Memory B cell (primary cell): ENCODE measurements at places on chromosomes 7 and 10.
A peak's percentile ranks its signal among the peaks of the same experiment; 100 is the strongest.

- no peak for DNase-seq
These were observed 79.6 kb downstream of the ANKRD7 start for GRCh38 chr7:118304100-118304499.

DNA sequence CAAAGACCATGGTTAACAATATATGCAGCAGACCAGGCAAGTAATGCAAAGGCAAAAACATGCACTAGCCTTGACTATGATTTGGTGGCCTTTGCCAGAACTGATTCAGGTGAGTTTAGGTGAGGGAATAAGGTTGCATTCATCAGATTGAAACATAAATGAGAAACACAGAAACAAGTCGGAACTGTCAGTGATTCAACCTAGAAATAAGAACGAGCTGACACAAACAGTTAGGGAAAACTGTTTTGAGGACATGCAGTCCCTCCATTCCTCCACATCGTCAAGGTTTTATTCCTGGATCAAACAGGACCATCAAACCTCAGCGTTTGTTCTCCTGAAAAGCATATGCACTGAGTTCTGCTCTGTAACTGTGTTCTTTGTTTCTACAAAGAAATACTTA is 1.8 kb downstream of the ZNF248 start:
- DNase-seq: no peak

DNA sequence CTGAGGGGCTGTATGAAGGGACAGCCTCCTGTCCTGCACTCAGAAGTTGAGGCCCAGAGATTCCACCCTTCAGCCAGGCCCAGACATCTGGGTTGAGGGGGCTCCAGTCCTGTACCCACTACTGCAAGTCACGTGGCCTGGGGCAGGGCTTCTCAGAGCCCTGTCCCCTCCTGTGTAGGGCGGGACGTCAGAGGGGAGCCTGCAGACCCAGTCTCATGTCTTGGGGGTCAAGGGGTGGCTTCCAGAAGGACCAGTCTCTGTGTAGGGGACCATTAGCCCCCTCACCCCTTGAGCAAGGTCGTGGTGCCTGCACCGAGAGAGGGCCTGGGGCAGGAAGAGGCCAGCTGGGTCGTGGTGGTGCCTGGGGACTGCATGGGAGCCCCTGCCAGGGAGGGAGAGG is 593 bp upstream of the PILRA start:
- DNase-seq: no peak

DNA sequence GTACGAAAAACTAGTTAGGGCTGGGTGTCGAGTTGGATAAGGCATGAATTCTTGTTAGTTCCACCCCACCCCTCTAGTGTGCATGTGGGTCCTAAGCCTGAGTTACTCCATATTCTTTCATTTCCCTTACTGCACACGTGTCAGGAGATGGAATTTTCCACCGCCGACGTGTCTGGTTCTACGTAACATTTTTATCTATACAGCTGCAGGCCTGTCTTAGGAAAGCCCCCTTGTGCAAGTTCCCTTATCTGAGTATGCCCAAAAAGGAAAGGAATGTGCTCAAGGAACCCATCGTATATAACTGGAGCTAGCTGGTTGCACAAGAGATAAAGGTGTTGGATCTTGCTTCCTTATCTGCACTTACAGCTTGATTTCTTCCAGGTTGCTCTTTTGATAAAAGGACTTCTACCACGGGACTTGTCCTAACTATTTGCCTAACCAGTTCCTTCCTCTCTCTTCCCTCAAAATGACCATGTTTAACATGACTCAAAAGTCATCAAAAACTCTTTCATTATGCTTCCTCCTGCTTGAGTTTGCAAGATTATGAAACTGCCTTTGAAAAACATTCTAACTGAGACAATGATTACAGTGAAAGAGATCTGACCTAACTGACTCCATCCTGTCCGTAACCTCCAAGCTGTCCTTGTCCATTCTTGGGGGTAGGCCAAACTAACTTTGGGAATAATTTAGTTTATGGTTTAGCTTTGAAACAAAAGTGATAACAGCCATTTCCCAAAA is 181.4 kb downstream of the AKR1D1 start:
- no peak for DNase-seq

DNA sequence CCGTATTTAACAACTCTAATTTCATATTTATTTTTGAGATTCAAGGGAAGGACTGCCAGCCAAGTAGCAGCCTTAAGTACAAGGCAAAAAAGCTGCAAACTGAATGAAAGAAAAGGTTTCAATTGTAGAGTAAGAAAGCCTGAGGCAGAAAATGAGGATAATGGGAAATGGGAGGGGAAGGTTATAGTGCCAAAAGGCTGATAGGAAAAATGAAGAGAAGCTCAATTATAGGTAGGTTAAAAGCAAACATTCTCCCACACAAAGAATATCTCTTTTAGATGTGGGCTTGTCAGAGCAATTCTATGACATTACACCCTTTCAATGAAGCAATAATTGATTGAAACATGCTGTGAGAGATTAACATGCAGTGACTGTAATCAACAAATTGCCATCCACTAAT is 175.3 kb downstream of the RAPGEF5 start:
- no peak for DNase-seq

DNA sequence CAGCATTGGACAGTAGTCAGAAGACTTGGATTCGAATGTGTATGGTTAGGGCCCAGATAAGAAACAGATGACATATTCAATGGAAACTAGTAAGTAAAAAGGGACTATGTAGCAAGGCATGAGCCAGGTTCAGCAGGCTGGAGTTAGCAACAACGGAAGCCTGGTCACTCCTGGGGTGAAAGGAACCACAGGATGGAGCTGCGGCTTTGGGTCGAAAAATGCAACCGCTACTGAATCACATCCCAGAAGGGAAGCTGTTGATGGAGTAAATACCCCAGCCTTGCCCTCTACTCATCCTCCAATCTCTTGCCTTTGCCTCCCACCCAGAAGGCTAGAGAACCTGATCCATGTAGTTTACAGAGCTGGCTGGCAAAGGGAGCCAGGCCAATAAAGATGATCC is 37.5 kb upstream of the EGR2 start:
- DNase-seq: no peak

DNA sequence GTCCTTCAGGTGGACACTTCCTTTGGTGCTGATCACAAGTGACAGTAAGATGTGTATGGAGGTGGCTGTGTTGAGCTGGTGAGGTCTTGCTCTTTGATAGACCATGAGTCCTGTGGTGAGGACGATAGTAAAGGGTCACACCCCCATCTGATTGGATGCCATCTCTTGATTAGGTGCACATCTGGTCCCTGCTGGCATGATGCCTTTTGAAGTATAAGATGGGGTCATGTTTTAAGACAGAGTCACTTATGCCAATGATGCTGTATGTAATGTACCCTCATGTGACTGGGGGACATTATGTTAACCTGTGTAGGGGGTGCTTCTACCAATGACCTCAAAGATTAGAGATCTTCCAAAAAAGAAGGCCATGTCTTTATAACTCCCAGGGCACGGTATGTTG is 644.6 kb downstream of the ACTR3B start:
- no peak for DNase-seq

- DNase-seq: no peak
These were observed 13.5 kb upstream of the STK17A start for GRCh38 chr7:43569424-43569823.

GRCh38 chr10:22053048-22053447 is 49.5 kb upstream of the DNAJC1 start:
- no peak for DNase-seq

- no peak for DNase-seq
These were observed 49.4 kb upstream of the BET1 start for GRCh38 chr7:94053532-94053931.

DNA sequence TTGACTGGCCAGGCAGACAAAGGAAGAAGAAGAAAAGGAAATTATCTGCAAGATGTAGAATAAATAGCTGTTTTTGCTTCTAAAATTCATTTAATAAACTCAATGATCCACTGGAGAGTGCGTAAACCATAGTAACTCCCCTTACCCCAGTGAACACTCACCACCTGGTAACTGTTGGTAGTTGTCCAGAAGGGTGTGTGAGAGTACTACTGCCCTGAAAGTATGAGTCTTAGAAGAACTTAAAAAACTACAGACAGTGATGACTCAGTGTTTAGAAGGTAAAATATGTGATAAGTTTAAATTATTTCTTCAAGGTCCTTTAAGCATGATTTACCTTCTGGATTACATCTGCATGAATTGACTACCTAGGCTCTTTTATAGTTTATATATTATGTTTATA is 53.0 kb upstream of the SEMA3A start:
- DNase-seq: no peak

GRCh38 chr10:90985321-90985933 is 64.5 kb upstream of the ANKRD1 start:
- DNase-seq: no peak

DNA sequence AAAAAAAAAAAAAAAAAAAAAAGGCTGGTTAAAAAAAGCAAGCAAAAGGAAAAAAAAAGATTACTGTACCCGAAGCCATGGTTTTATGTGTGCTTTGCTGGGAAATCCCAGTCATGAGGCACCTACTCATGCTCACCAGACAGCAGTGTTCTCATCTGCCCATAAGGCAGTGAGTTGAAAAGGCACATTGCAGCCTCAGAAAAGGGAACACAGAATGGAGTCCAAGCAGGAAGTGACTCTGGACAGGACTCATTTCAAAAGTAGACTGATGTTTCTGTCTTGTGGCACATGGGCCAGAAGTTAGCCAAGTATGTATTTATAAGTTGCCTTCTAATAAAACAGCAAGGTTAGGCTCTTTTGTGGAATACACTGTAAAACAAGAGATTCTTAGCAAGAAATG is 40.2 kb downstream of the PDSS1 start:
- DNase-seq: peak; percentile 56

- DNase-seq: no peak
These were observed at the start of gene COL13A1 for GRCh38 chr10:69801434-69802315. Gene COL13A1, plus strand, starts transcription at chr10:69801906. Its CDS starts 518 bp downstream, at chr10:69802424.

DNA sequence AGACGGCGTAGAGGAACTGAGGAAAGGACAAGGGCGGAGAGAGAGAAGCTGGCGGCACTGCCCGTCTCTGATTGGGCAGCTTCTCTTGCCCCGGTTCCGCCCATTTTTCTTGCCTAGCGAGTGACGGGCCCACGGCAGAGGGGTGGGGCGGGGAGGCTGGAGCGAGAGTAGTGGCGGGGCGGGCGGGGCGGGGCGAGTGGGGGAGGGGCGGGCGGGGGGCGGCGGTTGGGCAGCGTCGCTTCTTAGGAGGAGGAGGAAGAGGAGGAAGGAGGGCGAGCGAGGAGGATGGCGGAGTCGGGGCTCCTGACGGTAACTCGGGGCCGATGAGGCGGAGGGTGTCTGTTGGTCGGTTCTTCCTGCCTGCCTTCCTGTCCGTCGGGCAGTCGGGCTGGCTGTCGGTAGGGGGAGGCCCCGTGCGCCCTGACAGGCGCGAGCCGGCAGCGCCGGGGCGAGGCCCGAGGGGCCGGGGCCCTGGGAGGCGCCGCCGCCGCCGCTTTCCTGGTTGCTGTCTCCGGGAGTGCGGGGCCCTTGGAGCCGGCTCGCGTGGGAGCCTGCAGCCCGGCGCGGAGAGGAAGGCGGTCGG is at the start of gene SHOC2:
Gene SHOC2 (plus strand): TSS at position 256 of the 583 bp plus-strand sequence. CDS start 44,755 bp downstream, outside the sequence.
- DNase-seq: no peak

- DNase-seq: no peak
These were observed 17.6 kb downstream of the GPRIN2 start for GRCh38 chr10:46538717-46539426.

DNA sequence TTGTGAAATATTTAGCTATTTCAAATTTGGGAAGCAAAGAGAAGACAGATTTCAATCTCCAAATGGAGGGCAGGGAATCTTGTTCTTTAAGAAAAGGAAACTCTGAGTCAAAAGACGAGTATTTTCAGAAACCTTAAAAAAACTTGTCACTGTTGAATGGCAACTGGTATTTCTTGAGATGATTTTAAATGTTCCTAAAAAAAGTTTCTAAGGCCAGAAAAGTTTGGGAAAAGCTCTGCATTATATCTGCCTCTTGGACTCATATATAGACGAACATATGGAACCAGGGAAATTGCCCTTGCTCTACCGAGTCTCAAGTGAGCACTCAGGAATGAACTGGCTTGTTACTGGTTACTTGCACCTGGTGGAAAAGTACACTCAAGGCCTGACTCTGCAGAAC is 69.5 kb downstream of the ADAM22 start:
- no peak for DNase-seq

DNA sequence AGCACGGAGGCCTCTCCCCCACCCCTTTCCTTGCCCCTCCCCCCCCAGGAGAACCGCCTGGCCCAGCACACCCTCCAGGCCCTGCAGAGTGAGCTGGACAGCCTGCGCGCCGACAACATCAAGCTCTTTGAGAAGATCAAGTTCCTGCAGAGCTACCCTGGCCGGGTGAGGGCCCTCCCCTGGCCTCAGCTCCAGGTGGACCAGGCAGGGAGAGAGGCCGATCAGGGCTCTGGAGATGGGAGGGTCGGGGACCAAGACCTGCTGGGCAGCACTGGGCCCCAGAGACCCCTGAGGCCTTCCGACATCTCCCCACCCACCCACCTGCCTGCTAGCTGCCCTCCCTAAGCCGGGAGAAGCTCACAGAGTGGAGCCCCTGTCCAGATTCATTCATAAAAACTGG is 8.8 kb upstream of the SH2B2 start:
- no peak for DNase-seq

- peak; percentile 55 for DNase-seq
These were observed 148.2 kb downstream of the CELF2 start for GRCh38 chr10:11165591-11166543.
